ENCODE measurements at places on chromosomes 1 and 21.

DNA sequence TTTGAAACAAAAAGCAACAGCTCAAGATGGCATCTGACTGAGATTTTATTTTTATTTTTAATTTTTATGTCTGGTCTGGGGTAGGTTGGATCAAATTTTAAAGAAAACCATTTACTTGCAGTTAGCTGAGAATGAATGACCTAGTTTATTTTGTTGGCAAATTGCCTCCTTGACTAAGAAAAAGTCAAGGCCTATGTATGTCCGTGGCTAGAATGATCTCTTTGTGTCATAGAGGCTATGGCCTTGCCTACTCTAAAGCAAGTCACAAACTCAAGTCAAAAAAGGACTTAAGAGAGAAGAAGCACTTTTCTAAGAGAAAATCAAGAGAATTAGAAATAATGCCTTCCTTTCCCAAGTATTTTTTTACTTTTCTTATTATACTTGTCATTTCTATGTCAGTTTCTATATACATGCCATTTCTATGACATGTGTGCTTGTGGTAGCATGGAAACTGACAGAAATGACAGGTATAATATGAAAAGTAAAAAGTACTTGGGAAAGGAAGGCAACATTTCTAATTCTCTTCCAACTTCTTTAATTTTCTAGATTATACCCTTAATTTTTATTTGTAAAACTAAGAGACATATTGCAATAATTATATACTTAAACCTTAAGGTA, 136.7 kb downstream of the CENPF start:
- no peak for DNase-seq

DNA sequence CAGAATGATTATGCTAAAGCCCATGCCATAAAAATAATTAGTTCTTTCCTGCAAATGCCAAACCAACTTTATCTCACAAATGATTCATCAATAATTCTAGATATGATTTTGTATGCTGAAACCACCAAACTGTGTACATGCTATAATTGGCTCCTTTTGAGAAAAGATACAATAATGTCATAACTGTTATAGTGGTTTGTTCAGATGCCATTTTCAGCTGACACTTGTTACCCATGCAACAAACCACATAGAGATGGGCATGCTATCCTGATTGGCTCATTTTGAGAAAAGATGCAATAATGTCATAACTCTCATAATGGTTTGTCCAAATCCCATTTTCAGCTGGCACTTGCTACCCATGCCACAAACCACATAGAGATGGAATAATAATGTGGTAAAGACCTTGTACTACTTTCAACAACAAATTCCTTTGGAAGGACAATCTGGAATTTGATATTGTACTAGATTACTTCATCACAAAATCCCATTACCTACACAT, 283.8 kb downstream of the TPR start:
- DNase-seq = no peak

DNA sequence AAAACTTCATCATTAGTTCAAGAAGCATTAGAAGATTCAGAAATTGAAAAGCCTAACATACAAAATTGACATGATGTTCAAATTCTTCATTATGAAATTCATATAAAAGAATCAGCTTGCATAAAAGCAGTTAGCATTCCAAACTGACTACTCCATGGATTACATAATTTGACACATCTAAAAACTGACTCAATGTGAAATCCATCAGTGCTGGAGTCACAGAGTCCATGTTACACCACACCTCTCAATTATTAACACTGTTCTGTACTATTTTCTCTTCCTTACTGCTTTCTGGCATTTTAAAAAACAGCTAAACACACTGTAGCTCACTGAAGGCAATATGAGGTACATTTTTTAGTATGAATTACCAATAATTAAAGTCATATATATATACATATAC, 28.0 kb downstream of the ARHGAP29 start:
- no peak for DNase-seq

DNA sequence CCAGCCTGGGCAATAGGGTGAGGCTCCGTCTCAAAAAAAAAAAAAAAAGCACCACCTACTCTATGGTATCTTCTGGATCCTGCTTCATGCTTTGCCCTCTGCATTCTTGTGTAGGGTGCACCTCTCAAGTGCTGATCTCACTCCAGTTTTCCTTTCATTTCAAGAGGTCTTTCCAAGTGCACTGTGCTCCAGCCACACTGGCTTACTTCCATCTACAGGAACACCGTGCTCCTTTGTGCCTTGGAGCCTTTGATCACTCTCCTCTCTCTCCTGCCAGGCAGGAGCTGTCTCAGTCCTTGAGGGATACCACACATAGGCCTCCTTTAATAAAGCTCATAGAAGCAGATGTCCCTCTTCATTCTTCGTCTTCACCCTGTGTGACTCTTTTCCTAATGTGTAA, 55.4 kb upstream of the GREM2 start:
- DNase-seq = no peak

- no peak for DNase-seq
These were observed 133.2 kb upstream of the KLHDC7A start for GRCh38 chr1:18347559-18347958.

- no peak for DNase-seq
These were observed 24.5 kb downstream of the ELF3 start for GRCh38 chr1:202034683-202035462.

DNA sequence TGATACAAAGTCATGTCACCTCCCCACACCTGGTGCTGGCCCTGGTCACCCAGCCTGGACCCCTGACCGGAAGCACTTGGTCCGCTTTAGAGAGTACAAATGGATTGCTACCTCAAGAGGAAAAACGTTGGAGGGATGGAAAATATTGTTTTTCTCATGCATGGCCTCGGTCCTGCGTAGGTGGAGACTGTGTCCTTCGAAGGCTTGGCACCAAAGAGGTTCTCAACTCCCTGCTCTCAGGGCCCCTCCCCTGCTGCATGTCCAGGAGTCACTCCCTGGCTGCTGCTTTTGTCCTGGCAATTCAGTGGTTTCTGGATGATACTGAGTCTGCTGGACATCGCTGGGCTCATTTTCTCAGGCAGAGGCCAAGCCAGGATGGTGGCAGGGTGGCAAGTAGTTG, 529.8 kb downstream of the KIF26B start:
- no peak for DNase-seq

- DNase-seq = no peak
These were observed 737 bp downstream of the C1orf162 start for GRCh38 chr1:111474521-111474920.

DNA sequence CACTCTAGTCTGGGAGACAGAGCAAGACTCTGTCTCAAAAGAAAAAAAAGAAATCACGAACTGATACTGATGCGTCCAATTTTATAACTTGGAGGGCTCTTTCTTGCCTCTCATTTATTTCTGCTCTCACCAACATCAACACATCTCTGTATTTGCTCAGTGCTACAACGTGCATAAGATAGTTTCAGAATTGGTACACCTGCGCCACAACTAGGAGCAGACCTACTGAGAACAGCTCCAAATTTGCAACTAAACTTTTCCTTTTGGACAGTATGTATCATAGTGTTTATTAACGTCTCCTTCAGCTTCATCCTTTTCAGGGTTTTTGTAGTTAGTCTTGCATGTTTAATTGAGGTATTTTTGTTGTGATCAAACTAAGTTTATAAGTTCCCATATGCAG, 27.7 kb downstream of the TRAPPC10 start:
- no peak for DNase-seq

DNA sequence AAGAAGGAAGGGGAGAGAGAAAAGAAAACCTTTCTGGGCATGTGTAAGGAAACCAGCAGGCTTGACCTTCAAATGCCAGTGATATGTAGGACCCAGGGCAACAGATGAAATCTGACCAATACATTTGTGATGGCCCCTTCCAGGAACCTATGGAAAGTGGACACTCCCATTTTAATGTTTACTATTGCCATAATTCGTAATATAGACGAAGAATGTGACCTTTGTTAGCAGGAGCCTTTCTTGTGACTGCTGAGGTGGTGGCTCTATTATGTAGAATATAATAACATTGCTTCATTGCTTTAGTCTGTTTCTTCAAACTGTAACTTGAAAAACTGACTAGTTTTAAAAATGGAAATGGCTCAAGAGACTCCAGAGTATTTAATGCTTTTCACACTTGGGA, 150.8 kb downstream of the MAGI3 start:
- DNase-seq = no peak
